ENCODE measurements at places on chromosomes 2 and 18. TPM values are rescaled to one million over a fixed set of nuclear protein-coding genes. Genes with fewer than 3 reads are reported as not detected.

LBX2 gene
- 3.1 TPM for polyA plus RNA-seq

CTNNA2 gene
- polyA plus RNA-seq = 4.2 TPM

ANAPC1 gene
- polyA plus RNA-seq = 37.7 TPM

PDE1A gene
- 22.5 TPM for polyA plus RNA-seq
